ENCODE measurements at places on chromosomes 1 and 21. TPM values are rescaled to one million over a fixed set of nuclear protein-coding genes. Genes with fewer than 3 reads are reported as not detected.

MYCL gene
- 1.2 TPM for total RNA-seq

PGLYRP3 gene
- total RNA-seq: not detected

FCRLB gene
- total RNA-seq: 0.16 TPM

DNA sequence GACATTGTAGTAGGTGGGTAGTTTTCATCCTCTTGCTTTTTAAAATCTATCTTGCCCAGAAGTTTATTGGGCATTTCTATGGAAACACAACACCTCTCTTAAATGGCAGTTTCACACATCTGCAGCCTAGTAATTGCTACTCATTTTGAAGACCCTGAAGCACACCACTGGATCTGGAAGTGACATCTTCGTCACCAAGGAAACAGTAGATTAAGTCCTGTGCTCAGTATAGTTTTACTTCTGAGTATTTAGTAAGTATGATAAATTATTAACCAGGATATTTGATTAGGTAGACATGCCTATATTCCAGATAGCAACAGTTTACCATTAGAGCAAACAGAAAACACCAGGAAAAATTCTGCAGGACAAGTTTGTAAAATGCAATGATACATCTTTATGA, 48.7 kb downstream of the UCK2 start:
- no peak overlapping the region for H3K4me3 ChIP-seq
- no peaks in the 10 kb centered on the region for H3K27me3 ChIP-seq
- H3K4me1 ChIP-seq: peaks cover 29% of the 10 kb centered on the region
- no peaks in the 10 kb centered on the region for H3K36me3 ChIP-seq

GRCh38 chr1:240666568-240667198, 54.7 kb upstream of the GREM2 start:
- peaks cover 17% of the 10 kb centered on the region for H3K4me1 ChIP-seq
- peak overlapping the region; percentile 86 for H3K27ac ChIP-seq
- peak overlapping the region; percentile 74 for H3K4me3 ChIP-seq
- H3K27me3 ChIP-seq: no peaks in the 10 kb centered on the region

DNA sequence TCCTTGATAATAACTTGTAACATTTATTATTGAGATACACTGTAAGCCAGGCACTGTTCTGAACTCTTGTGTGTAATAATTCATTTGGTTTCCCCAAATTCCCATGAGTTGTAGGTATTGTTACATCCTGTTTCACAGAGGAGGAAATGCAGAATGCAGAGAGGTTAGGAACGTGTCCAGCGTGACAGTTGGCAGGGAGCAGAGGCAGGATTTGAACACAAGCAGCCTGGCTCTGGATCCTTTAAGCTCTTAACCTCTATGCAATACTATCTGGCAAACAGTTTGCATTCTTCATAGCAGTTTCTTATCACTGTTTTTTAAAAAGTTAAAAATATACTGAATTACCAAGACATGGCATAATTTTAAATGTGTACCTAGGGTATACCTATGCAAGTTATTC, 30.5 kb downstream of the EEIG2 start:
- H3K4me3 ChIP-seq: no peak overlapping the region
- no peaks in the 10 kb centered on the region for H3K27me3 ChIP-seq
- H3K27ac ChIP-seq: peak overlapping the region; percentile 93
- peaks cover 42% of the 10 kb centered on the region for H3K4me1 ChIP-seq
- peaks cover 2% of the 10 kb centered on the region for H3K36me3 ChIP-seq

GRCh38 chr1:12460911-12461621, 156.9 kb downstream of the DHRS3 start:
- no peaks in the 10 kb centered on the region for H3K27me3 ChIP-seq
- H3K36me3 ChIP-seq: peaks cover 23% of the 10 kb centered on the region
- H3K4me3 ChIP-seq: no peak overlapping the region
- DNase-seq: no peak
- peaks cover 16% of the 10 kb centered on the region for H3K4me1 ChIP-seq

DNA sequence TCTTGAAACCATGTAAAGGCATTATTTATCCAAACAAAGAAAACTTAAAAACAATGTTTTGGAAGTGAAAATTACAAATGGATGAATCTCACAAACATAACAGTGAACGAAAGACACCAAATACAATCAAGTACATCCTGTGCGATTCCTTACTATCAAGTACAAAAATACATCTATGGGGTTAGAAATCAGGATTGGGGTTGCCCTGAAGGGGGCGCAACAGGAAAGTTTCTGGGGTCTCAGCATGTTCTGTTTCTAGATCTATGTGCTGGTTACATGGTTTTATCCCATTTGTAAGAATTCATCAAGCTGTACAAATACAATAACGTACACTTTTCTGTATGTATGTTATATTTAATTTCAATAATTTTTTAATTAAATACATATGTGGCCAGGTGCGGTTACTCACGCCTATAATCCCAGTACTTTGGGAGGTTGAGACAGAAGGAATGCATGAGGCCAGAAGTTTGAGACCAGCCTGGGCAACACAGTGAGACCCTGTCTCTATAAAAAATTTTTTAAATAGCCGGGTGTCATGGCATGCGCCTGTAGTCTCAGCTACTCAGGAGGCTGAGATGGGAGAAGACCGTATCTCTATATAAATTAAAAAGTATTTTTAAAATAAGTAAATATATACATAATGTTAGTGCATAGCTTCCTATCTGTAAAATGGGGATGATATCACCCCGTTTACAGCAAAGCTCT, 121.5 kb upstream of the SOD1 start:
- H3K4me3 ChIP-seq: no peak overlapping the region
- no peaks in the 10 kb centered on the region for H3K36me3 ChIP-seq
- H3K27ac ChIP-seq: no peak overlapping the region
- H3K27me3 ChIP-seq: no peaks in the 10 kb centered on the region

- peak overlapping the region; percentile 74 for H3K4me3 ChIP-seq
- H3K4me1 ChIP-seq: peaks cover 70% of the 10 kb centered on the region
- H3K27ac ChIP-seq: peak overlapping the region; percentile 87
- H3K27me3 ChIP-seq: no peaks in the 10 kb centered on the region
- no peak for DNase-seq
- H3K36me3 ChIP-seq: peaks cover 12% of the 10 kb centered on the region
Observed at GRCh38 chr1:22080191-22080590, 27.7 kb downstream of the CDC42 start.

GRCh38 chr1:182784556-182785171, 4.9 kb upstream of the NPL start:
- H3K36me3 ChIP-seq: no peaks in the 10 kb centered on the region
- no peak overlapping the region for H3K4me3 ChIP-seq
- H3K27ac ChIP-seq: no peak overlapping the region

- no peak overlapping the region for H3K27ac ChIP-seq
- DNase-seq: no peak
- H3K36me3 ChIP-seq: peaks cover 2% of the 10 kb centered on the region
- H3K4me1 ChIP-seq: no peaks in the 10 kb centered on the region
- no peak overlapping the region for H3K4me3 ChIP-seq
Observed at GRCh38 chr21:43297989-43298388, 128.9 kb downstream of the SIK1 start.

All from T-helper 17 cell (primary cell).